GM12864 (cell line): ENCODE measurements at places on chromosomes 6 and 20.

- no peak for DNase-seq
Observed at GRCh38 chr20:23200914-23201313, 114.8 kb upstream of the CD93 start.

GRCh38 chr6:73728548-73729205 is 32.7 kb downstream of the CD109 start:
- DNase-seq: no peak

- DNase-seq: no peak
Observed at GRCh38 chr6:136015531-136015930, 164.0 kb downstream of the PDE7B start.

DNA sequence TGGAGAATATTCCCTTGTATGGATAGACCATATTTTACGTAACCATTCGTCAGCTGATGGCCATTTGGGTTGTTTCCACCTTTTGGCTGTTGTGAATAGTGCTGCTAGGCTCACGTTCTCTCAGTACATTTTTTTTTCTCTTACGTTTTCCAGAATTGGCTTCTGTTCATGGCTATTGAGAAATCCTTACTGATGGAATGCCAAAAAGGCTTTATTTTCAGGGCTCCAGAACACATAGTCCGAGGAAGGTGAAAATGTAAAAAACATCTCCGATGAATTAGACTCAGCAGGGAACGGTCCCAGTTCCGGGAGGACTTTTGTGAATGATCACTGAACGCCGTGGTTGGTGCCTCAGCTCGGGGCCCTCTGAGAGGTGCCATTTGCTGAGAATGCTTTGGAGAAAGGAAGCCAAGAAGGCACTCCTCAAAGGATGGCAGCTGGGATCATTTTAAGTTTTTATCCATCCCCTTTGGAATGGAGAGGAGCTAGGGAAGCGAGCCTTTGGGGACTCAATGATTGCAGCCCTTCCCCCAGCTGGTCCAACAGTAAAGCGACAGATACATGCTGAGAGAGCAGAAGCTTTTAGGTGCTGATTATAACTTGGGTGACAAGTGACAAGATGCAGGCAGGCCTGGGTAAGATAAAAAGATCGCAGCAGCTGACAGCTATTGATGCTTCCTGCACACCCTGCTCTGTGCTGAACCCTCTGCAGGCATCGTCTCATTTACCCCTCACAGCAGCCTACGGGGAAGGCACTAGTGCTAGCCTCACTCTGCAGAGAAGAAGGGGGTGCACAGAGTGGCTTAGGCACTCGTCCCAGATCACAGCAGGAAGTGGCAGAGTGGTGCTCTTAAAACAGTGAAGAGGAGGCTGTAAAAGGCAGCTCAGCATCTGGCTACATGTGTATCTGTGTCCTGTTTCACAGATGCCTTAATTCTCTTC is 133.4 kb upstream of the KCNG1 start:
- DNase-seq: no peak

GRCh38 chr20:855466-856360 is 22.2 kb downstream of the FAM110A start:
- no peak for DNase-seq

- no peak for DNase-seq
Observed at GRCh38 chr6:119610265-119610664, 260.7 kb upstream of the MAN1A1 start.

DNA sequence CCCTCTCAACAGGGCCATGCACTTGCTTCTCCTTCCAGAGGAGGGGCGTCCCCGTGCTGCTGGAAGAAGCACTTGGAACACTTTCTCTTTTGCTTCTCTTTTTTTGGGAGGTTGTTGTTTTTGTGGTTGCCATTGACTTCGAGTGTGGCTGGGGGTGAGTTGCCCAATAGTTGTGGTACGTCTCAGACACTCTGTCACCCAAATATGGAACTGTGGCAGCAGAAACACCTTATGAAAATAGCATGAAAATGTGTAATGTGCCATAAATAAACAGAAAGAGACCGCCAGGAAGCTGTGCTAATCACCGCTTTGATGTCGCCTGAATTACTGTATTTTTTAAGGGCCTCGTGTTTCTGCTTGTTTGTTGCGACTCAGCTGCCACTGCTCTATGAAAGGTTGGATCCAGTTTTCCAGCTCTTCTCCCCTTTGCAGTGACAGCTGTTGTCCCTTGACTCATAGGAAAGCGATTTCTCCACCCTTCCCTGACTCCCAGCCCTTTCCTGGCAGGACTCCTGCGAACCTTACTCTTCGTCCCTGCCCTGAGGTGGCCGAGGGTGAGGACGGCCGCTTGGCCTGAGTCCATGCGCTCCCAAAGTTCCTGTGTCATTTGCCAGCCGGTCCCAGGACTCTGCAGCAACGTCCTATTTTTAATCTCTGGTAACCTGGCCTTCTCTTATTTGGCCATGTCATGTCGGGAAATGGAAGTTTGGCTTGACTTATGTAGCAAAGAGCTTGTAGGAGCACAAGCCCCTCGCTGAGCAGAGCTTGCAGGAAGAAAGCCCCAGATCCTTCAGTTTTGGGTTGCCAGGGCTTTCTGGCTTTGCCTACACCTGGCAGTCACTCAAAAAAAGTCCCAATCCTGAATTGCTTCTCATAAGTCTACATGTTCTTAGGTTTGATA is 694.6 kb downstream of the QKI start:
- DNase-seq: no peak

- DNase-seq: no peak
Observed at GRCh38 chr6:148682990-148683389, 63.8 kb upstream of the UST start.

DNA sequence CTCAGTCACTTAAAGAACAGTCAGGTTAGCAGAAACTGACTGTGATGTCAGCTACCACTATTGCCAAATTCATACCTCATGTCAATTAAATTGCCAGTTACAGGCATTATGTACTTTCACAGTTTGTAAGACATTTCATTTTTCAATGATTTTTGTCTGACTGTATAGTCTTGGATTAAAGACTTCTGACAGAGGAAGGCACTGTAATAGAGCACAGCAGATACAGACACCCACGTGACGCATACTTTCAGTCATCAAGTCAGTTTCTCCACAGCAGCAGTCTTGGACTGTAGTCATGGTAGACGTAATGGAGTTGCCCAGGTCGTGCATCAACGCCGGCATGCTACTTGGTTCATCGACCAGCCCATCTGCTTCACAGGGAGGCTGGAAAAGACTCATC is 29.5 kb upstream of the ELOVL5 start:
- no peak for DNase-seq

DNA sequence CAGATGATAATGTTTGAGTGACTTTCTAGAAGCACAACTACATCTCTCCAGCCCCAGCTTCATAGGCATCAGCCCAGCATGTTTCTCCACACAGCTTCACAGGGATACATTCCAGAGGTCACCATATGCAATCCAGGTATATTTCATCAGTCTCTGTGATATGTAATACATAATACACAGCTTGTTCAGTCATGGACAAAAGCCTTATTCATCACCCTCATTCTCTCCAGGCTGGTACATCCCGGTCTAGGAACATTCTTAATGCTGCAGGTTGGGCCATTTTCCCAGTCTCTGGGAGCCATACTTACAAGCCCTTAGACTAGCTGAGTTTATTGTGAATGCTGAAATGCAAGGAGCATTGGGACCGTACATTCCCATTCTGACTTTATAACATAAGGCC is 169.4 kb downstream of the TMEM200A start:
- no peak for DNase-seq

DNA sequence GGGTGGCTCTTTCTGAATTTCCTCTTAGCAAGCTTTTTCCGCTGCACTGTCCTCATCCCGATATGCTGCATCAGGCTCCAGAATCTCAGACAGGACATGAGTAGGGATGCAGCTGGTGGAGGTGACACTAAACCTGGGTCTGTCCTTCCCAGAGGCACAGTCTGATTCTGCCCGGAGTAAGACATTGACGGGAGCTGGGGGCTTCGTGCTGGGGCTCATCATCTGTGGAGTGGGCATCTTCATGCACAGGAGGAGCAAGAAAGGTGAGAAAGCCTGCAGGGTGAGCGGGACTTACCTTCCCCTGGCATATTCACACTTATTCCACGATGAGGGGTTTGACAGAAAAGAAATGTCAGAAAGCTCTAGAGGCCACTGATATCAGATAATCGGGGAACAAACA is 9.8 kb downstream of the HLA-DPB1 start:
- DNase-seq: no peak

GRCh38 chr20:4875578-4876067 is 125.7 kb downstream of the SLC23A2 start:
- peak; percentile 34 for DNase-seq

DNA sequence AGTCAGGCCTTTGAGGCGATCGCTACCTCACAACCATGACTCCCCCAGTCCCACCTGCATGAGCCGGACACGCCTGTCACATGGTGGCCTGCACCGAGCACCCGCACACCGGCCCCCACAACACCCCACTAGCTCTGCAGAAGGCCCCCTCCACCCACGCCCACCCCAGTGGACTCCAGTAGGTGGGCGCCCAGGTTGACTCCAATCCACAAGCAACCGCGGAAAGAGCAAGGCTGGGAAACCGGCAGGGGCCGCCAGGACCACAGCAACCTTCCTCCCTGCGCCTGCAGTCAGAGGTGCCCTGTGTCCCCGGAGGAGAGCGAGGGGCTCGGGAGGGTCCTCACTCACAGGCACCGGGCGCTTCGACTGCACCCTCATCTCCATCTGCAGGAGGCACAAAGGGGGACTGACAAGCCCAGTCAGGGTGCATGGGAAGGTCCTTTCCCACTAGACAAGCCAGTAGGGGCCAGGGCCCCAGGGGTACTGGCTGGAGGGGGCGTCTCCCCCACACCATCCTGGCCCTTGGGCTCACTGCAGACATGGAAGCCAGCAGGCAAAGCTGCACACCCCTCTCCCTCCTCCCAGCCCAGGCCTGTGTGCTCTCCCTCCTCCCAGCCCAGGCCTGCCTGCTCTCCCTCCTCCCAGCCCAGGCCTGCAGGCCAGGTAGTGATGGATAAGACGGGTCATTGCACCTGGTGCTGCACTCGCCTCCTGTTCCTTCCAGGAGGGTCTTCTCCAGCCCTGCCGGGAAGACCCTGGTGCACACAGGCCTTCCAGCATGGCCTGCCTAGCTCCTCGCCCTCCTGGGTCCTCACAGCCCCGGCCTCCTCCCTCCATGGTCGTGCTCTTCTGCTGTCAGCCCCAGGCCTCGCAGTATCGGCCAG is 137.2 kb downstream of the DLL1 start:
- no peak for DNase-seq

GRCh38 chr6:139483079-139483478 is 108.6 kb upstream of the CITED2 start:
- DNase-seq: no peak

DNA sequence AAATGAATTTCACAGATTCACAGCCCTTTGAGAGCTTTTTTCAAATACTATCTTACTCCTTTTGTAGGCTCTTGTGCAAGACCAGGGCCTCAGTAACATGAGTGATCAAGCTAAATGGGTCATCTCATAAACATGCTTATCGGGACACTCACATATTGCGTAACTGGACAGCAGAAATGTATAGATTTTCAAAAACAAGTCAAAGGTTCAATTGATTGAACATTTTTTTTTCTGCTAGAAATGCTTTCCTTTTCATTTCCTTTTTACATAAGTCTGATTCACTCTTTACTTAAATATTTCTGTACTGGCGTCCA is 8.7 kb upstream of the SALL4 start:
- DNase-seq: no peak

- no peak for DNase-seq
Observed at GRCh38 chr6:143823548-143823947, 19.6 kb upstream of the LTV1 start.

DNA sequence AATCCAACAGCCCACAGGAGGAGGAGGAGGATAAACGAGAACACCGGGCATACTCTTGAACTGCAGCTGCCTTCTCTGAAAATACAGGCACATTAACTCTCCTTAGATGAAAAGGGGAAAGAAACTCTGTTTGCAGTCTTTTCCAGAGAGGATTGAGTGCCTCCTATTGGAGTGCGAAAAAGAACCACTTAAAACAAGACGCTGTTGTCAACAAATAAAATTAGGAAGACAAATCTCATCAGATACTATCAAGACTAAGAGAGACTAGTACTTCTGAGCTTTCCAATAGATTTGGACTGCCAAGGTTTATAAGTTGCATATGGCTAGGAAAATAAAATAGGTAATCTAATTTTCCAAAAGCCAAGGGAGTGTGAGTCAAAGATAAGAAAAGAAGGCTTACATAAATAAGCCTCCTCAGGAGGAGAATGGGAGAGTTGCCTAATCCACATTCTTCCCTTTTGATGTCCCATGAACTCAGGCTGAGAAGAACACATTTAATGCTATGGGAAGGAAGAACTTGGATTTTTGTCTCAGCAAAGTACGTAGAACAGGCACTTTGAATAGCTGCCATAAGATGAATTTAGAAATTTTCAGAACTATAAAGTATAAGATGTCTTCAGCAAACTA is 154.7 kb downstream of the ARHGAP18 start:
- DNase-seq: no peak

- no peak for DNase-seq
Observed at GRCh38 chr6:154370545-154370944, 13.9 kb upstream of the IPCEF1 start.

- DNase-seq: no peak
Observed at GRCh38 chr6:124002377-124003081, 198.9 kb downstream of the NKAIN2 start.

DNA sequence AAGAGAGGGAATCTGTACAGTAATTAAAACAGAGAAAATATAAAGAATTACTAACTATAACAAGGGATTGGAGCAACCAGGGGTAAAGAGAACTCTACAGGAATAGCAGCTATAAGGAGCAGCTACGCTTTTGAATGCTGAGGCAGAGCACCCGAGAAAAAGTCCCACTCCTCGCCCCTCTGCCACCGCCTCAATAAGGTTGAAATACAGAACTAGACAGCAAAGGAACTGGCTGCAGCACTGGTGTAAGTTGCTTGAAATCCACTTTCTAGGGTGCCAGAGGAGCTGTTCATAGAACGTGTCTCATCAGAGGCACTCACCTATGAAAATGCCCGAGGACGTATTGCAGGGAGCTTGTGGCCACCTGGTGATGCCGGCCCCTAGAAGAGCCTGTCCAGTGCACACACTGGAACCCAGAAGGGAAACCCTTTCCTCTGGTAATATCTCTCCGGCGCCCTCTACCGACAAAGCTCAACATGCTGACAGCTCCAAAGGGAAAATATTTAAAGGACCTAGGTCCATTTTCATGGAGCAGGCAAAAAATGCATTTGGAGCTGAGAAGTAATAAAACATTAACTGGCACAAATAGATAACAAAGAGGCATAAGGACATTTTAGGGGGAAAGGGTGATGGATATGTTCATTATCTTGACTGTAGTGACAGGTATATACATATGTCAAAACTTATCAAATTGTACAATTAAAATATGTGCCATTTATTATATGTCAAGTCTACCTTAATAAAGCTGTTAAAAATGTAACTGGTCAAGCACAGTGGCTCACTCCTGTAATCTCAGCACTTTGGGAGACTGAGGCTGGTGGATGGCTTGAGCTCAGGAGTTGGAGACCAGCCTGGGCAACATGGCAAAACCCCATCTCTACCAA is 137.4 kb upstream of the HDAC2 start:
- DNase-seq: no peak
